ENCODE measurements at places on chromosomes 6 and 20.

- DNase-seq: peak; percentile 38
These were observed 16.8 kb downstream of the VEGFA start for GRCh38 chr6:43786664-43787329.

GRCh38 chr20:41377275-41377674 is 10.7 kb upstream of the EMILIN3 start:
- no peak for DNase-seq

DNA sequence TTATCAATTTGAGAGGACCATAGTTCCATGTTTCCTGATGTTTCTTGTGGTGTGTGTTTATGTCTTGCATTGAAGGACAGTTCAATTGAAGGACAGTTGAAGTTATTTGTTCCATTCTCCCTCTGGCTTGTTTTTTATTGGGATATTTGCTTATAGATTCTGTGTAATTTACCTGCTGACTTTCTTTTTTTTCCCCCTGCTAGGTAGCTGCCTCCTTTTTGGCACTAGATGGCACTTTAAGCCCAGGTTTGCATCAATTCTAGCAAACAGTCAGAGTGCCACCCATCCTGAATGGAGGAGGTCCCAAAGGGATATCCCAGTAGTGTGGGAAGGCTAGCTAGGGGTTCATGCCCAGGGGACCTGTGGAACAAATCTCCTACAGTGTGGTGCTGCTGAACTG is 78.1 kb downstream of the CFAP61 start:
- DNase-seq: no peak

GRCh38 chr6:27684264-27685211 is 211.6 kb upstream of the ZNF184 start:
- peak; percentile 88 for DNase-seq

- no peak for DNase-seq
These were observed 278.8 kb downstream of the CDC5L start for GRCh38 chr6:44666324-44666723.
